ENCODE measurements at places on chromosomes 13 and 19.

GRCh38 chr13:110576736-110577476 lies 15.4 kb upstream of the RAB20 start:
- no peak for DNase-seq
- H3K36me3 ChIP-seq, result no peaks in the 10 kb centered on the region
- no peak overlapping the region for H3K27ac ChIP-seq
- H3K4me3 ChIP-seq, result no peak overlapping the region
- peaks cover 49% of the 10 kb centered on the region for H3K27me3 ChIP-seq
- H3K4me1 ChIP-seq, result peaks cover 15% of the 10 kb centered on the region

DNA sequence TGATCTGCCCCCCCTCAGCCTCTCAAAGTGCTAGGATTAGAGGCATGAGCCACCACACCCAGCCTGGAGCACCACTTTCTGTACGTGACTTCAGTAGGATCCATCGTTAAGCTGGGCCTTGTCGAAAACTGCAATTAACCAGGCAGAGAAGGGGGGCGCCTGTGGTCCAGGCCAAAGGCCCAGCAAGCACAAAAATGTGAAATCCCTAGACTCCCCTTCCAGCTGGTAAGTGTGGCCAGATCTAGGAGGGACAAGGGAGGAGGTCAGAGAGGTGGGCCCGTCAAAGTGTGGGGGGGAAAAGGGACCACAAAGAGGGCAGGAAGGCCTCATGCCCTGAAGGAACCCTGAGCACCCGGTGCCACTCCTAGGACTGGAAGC lies 13.8 kb downstream of the DDX39A start:
- H3K4me1 ChIP-seq, result peaks cover 6% of the 10 kb centered on the region
- H3K4me3 ChIP-seq, result no peak overlapping the region
- H3K27ac ChIP-seq, result no peak overlapping the region
- no peaks in the 10 kb centered on the region for H3K27me3 ChIP-seq
- peaks cover 75% of the 10 kb centered on the region for H3K36me3 ChIP-seq
- no peak for DNase-seq

DNA sequence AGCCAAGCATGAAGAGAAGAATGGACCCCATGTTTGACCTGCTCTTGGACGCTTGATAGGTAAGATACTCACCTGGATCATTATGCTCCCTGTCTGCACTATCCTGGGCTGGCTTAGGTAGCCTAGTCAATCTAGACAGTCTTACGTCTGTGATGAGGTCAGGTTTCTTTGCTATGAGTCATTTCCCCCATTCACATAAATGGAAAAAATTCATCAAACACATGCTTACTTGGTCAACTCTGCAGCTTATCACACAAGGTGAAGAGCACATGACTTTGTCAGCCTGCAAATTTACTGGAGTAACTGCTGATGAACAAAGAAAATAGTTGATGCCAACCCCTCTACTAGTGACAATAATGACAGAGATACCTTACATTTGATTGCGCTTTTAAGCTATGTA lies 170.0 kb downstream of the NUFIP1 start:
- peaks cover 23% of the 10 kb centered on the region for H3K27me3 ChIP-seq
- no peak overlapping the region for H3K4me3 ChIP-seq
- DNase-seq, result no peak
- peaks cover 24% of the 10 kb centered on the region for H3K4me1 ChIP-seq
- H3K27ac ChIP-seq, result no peak overlapping the region
- H3K36me3 ChIP-seq, result no peaks in the 10 kb centered on the region

- H3K4me1 ChIP-seq, result peaks cover 16% of the 10 kb centered on the region
- no peak for DNase-seq
- peaks cover 72% of the 10 kb centered on the region for H3K27me3 ChIP-seq
- no peak overlapping the region for H3K4me3 ChIP-seq
Measured at GRCh38 chr13:27794368-27794691, 2.0 kb downstream of the GSX1 start.

DNA sequence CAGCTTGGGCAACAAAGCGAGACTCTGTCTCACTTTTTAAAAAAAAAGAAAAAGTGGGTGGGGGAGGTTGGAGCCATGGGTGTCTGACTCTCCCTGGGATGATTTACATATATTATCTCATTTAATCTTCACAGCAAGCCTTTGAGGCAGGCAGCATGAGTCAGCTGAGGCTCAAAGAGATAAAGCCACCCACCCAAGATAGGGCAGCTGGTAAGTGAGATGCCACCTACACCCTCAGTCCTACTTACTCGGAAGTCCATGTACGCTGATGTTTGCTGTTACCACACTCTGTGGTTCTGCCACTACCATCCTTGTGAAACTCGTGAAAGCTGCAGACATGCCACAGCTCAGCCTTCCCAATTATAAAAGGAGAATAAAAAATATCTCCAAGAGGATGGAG lies 142.0 kb upstream of the TSHZ3 start:
- no peak overlapping the region for H3K4me3 ChIP-seq
- H3K27ac ChIP-seq, result no peak overlapping the region
- H3K27me3 ChIP-seq, result no peaks in the 10 kb centered on the region
- no peaks in the 10 kb centered on the region for H3K36me3 ChIP-seq
- DNase-seq, result no peak

GRCh38 chr13:71368336-71368735 lies 498.7 kb downstream of the DACH1 start:
- no peaks in the 10 kb centered on the region for H3K4me1 ChIP-seq
- DNase-seq, result no peak
- no peak overlapping the region for H3K27ac ChIP-seq
- no peaks in the 10 kb centered on the region for H3K36me3 ChIP-seq

Measured in activated T-helper 2 cell treated with anti-CD3 and anti-CD28 coated beads, Interferon-gamma antibody, Interleukin-2, Interleukin-4, amounts not matched to agents 10 μg/mL and 5 μg/mL and 100 μg/mL, durations not matched to agents 14 hours and 24 hours and 36 hours (primary cell).